ENCODE measurements at places on chromosomes 13 and 19. TPM values are rescaled to one million over a fixed set of nuclear protein-coding genes. Genes with fewer than 3 reads are reported as not detected.
A peak's percentile ranks its signal among the peaks of the same experiment; 100 is the strongest.

Gene CD177
- total RNA-seq: 0.96 TPM

Gene COX6B2
- total RNA-seq: 0.93 TPM

DNA sequence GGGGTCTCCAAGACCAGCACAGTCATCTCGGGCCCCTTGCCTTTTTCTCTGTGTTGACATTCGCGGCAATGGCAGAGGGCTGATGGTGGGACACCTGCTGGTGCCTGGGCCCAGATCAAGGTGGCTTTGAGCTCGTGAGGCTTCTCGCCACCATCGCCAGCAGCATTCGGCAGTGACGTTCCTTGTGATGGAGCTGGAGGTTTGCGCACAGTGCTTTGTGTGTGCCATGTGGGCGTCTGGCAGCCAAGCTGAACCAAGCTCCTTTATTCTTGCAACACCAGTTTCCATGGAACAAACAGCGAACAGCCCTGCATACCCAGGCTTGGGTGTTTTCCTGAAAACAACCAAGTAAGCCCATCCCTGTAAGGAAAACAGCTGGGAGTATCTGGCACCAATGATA, 9.1 kb upstream of the TMEM255B start:
- H3K4me3 ChIP-seq: no peak overlapping the region
- no peak overlapping the region for H3K27ac ChIP-seq
- DNase-seq: no peak
- no peaks in the 10 kb centered on the region for H3K36me3 ChIP-seq
- no peaks in the 10 kb centered on the region for H3K27me3 ChIP-seq
- no peaks in the 10 kb centered on the region for H3K4me1 ChIP-seq

- H3K4me1 ChIP-seq: no peaks in the 10 kb centered on the region
- no peak overlapping the region for H3K27ac ChIP-seq
- peaks cover 6% of the 10 kb centered on the region for H3K36me3 ChIP-seq
- no peak overlapping the region for H3K4me3 ChIP-seq
- no peak for DNase-seq
Observed at GRCh38 chr13:36370108-36370429, 23.9 kb upstream of the SPART start.

DNA sequence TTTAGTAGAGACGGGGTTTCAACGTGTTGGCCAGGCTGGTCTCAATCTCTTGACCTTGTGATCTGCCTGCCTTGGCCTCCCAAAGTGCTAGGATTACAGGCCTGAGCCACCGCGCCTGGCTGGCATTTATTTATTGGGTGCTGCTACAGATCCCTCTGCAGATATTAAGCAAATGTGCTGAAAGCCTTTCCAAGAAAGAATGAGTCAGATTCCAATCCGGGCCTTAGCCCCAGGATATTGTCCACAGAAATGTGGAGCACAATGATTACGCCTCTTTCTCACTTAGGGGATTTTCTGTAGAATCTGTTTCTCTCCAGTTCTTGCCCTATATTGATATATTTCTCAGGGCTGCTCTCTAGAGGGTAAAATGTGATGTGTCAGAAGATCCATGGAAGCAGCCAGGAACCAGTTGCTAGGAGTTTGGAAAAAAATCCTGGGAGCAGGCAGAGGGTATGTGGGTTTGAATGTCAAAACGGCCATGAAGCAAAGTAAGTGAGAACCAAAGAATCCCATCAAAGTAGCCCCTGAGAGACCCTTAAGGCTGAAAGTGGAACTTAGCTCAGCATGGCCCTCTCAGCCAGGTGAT, 24.8 kb upstream of the IGFL4 start:
- DNase-seq: peak; percentile 91
- H3K27me3 ChIP-seq: no peaks in the 10 kb centered on the region
- peak overlapping the region; percentile 50 for H3K27ac ChIP-seq
- H3K4me3 ChIP-seq: no peak overlapping the region

GRCh38 chr13:25232937-25233515, 54.3 kb downstream of the MTMR6 start:
- no peaks in the 10 kb centered on the region for H3K36me3 ChIP-seq
- H3K4me1 ChIP-seq: no peaks in the 10 kb centered on the region
- peak; percentile 45 for DNase-seq
- no peak overlapping the region for H3K27ac ChIP-seq

DNA sequence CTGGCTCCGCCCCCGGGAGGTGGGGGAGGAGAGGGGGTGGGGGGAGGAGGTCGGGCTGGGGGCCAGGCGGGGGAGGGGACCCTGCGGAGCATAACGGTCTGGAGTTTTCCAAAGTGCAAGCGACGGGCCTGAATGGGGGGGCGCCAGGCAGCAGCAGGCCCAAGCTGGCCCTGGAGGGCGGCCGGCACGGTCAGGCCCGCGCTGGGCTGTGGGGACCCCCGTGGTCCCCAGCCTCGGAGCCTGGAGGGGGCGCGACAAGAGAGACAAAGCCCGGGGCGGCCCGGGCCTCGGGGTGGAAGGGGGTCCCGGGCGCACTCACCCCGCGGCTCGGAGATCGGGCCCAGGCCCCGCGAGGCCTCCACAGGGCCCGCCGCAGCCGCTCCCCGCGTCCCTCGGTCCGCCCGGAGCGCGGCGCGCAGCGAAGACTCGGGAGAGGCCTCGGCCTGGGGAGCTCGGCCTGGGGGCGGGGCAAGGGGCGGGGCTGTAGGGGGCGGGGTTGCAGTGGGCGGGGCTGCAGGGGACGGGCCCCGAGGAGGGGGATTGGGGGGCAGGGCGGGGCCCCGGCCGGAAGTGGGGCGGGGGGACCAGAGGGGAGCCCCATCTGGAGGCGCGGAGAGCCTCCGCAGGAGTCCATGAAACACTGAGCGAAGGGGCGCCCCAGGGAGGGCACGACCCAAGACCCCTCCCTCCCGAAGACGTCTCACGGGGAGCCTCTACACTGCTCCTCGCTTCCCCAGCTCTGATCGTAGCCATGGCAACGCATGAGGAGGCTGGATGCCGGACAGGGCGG, 47.6 kb downstream of the PTPRS start:
- peak; percentile 68 for DNase-seq
- peaks cover 5% of the 10 kb centered on the region for H3K4me1 ChIP-seq
- H3K4me3 ChIP-seq: peak overlapping the region; percentile 71
- no peak overlapping the region for H3K27ac ChIP-seq
- H3K27me3 ChIP-seq: no peaks in the 10 kb centered on the region
